ENCODE measurements at places on chromosomes 16 and 17.
A peak's percentile ranks its signal among the peaks of the same experiment; 100 is the strongest.

GRCh38 chr17:81419319-81419885, 24.1 kb downstream of the BAHCC1 start:
- DNase-seq: peak; percentile 47

DNA sequence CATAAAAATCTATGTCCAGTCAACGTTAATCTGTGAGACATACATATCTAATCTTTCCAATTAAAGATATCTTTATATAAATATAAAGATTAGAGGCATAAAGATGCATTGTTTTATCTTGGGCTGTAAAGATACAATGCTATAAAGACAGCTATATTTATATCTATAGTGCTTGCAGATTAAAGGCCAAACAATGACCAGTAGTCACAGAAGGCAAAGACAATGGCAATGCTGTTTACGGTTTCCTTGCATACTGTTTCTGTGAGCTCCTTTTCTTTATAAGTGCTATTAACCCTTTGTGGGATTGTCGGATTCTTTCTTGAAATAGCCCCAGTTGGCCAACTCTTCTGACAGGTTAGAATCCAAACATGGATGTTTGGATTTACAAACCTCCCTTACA, 85.5 kb upstream of the SALL1 start:
- DNase-seq: no peak

GRCh38 chr17:9644910-9645751, at the start of gene USP43:
Gene USP43 (plus strand): TSS chr17:9645517. CDS start chr17:9645633, 116 bp downstream.
- DNase-seq: no peak

DNA sequence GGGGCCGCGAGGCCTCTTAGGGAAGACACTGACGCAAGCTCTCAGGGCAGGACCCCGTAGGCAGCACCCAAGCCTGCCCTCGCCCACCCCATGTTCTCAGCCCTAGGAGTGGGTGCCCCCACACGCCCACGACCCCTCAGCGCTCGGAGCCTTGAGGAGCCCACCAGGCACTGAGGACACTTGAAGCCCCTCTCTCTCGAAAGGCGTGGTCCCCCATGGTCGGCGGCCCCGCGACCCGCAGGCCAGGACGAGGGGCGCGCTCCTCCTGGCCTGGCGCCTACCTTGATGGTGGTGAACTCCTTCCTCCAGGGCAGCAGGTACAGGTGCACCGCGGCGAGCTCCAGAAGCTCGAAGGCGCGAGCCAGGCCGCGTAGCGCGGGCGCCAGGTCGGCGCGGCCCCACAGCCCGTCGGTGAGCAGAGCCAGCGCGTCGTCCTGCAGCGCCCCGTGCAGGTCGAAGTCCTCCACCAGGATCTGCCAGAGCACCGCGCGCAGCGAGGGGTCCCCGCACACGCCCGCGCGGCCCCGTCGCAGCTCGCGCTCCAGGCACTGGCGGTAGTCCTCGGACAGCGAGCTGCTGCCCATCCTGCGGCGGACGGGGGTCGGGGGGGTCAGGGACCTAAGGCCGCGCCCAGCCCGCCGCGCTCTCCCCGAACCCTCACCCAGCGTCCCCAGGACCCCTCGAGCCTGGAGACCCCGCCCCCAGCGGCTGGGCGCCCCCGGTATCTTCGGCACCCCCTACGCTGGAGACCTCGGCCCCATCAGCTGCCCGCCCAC, 668 bp downstream of the SPATA2L start:
- DNase-seq: no peak

- DNase-seq: no peak
These were observed 64.9 kb upstream of the LGALS9 start for GRCh38 chr17:27565874-27566670.

DNA sequence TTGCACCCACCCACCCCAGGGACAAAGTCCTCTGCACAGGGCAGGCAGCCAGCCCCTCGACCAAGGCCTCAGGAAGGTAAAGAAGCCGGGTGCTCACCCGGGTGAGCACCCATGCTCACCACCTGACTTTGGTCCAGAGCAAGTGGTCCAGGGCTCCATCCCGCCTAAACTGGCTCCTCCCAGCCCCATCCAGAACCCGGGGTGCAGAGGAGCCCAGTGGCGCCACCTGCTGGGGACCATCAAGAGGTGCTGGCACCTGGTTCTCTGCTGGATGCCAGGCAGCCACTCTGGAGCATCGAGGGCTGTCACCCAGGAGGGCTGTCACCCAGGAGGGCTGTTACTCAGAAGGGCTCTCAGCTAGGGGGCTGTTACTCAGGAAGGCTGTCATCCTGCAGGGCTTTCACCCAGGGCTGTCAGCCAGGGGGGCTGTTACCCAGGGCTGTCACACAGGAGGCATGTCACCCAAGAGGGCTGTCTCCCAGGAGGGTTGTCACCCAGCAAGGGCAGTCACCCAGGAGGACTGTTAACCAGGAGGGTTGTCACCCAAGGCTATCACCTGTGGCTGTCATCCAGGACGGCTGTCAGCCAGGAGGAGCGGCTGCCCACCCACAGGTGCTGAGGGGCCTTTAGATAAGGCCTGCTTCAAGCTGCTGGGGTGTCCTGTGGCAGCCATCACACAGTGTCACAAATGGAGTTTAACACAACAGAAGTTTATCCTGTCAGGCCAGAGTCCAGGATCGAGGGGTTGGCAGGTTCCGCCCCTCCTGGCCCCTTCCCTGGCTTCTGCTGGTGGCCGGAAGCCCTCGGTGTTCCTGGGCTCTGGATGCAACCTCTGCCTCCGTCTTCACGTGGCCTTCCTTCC, 98.5 kb downstream of the TNFRSF13B start:
- no peak for DNase-seq

DNA sequence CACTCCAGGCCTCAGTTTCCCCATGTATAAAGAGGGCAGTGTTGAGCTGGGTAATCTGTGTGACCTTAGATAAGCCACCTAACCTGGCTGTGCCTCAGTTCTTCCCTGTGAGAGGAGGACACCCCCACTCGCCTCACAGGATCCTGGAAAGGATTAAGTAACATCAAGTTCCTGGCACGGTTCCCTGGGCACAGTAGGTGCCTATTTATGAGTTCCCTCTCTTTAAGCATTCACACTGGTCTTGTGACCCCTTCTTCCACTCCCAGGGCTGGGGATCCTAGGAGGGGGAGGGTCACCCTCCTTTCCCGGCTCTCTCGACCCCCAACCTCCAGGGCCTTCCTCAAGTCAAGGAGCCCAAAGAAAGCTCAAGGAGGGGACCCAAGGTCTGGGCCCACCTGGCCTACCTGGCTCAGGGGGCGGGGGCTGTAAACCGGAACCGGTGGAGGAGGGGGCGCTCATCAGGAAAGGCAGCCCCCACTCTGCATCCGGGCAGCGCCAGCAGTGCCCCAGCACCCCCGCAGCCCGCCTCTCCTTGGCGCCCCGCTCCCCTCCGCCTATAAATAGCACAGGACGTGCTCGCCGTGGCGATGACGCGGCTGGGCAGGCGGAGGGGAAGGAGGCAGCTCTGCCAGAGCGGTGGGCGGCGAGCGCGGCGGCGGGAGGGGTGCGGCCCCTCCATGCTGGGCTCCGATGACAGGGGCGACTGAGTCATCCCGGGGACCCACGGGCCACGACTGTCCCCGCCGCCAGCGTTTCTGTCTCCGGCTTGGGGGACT, 9.4 kb downstream of the RPL19 start:
- no peak for DNase-seq

GRCh38 chr16:81350306-81350615, 35.5 kb downstream of the GAN start:
- no peak for DNase-seq

- DNase-seq: no peak
These were observed 1.5 kb upstream of the CPNE7 start for GRCh38 chr16:89573826-89574680.

DNA sequence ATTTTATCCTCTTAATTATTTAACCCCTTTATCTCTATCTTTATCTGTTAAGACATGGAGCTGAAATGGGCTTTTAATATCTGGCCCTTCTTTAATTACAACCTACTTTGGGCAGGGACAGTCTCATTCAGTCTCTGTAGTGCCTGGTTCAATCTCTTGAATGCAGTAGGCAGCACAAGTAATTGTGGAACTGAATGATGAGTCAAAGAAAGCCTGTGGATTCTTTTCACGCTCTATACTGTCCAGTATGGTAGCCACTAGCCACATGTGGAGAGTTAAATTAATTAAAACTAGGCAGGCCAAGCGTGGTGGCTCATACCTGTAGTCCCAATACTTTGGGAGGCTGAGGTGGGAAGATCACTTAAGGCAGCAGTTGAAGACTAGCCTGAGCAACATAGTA, 9.3 kb downstream of the BPTF start:
- no peak for DNase-seq

DNA sequence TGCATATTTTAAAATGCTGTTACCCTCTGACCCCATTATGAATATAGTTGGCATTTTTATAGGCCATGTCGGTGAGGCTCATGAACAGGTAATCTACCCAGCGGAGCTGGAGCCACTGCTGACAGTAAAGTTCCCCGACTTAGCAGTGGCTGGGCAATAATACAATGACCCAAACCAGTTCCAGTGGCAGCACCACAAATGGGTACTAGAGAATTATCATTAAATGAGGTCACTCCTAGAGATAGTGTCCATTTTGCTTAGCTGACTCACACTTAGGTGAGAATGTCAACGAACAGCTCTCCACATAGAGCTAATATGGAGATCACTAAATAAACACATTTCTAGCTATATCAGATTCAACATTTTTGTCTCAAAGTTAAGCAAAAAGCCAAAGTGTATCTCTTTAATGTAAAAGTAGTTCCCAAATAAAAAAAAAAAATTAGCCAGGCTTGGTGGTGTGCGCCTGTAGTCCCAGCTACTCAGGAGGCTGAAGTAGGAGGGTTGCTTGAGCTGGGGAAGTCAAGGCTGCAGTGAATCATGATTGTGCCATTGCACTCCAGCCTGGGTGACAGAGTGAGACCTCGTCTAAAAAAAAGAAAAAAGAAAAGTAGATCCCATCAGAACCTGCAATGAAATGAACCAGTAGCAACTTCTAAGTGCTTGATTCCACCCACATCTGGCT, 7.4 kb downstream of the MYO1D start:
- no peak for DNase-seq

DNA sequence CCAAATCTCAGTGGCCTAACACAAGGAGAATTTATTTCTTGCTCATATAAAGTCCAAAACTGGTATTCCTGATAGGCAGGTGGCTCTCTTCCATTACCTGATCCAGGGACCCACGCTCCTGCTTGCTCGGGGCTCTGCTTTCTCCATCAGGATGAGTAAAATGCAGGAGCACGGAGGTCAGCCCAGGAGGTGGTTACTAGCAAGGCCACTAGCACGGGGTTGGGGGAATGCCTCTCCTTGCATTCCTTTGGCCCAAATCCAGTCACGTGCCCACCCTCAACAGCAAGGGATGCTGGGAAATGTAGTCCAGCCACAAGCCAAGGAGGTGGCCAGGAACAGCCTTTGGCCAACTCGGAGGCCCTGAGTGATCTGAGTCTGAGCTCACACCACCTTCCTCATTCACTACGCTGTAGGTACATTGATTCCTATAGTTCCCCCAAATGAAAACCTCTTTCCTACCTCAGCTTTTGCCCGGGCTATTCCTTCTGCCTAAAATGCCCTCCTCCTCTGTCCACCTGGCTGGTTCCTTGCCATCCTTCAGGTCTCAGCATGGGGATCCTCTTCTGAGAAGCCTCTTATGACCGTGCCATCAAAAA, 38.3 kb upstream of the HAPSTR1 start:
- DNase-seq: no peak

GRCh38 chr17:74212209-74212912, 1.0 kb upstream of the TTYH2 start:
- no peak for DNase-seq

- DNase-seq: no peak
These were observed 223.1 kb upstream of the MAF start for GRCh38 chr16:79823639-79824038.

DNA sequence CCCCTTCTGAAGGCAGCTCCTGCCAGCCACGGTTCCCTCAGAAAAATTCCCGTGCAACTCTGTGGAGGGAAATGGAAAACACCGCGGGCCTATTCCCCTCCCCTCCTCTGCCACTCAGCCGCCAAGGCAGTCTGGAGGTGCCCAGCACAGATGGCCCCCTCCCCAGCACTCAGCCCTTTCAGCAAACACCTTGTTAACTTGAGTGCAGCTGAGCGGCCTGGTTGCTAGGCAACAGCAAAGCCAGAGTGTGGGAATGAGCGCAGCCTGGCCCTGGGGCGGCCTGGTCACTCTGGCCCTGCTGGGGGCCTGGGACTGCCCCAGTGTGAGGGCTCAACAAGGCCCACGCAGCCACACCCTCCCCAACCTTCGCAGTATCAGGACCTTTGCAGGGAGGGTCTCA, 32.8 kb downstream of the CACNA1G start:
- no peak for DNase-seq
